CD8-positive, alpha-beta T cell (primary cell): ENCODE measurements at places on chromosomes 12 and 14.

GRCh38 chr12:13011098-13011497 lies 11.0 kb upstream of the HEBP1 start:
- no peak for DNase-seq

- no peak for DNase-seq
Measured at GRCh38 chr14:59055439-59056045, 132.9 kb upstream of the DAAM1 start.

- DNase-seq: no peak
Measured at GRCh38 chr12:3097836-3098235, 20.7 kb downstream of the TSPAN9 start.

GRCh38 chr12:113598815-113599406 lies 127.2 kb upstream of the LHX5 start:
- DNase-seq: no peak

DNA sequence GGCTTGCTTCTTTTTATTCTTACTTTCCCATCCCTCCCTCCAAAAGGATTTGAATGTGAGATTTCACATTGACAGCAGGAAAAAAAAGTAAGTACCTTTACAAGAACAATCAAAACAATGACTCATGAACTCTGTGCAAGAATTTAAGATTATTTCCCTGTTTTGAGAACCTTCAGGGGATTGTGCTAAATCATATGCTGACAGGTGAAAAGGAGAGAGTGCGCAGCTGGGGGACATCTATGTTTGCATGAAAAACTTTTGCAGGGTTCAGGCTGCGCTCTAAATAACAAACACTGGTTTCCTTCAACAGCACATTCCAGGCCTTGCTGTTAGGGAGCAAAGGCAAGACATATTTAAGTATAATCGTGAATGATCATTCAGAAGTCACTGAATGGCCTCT lies 27.3 kb downstream of the RERG start:
- DNase-seq: no peak

DNA sequence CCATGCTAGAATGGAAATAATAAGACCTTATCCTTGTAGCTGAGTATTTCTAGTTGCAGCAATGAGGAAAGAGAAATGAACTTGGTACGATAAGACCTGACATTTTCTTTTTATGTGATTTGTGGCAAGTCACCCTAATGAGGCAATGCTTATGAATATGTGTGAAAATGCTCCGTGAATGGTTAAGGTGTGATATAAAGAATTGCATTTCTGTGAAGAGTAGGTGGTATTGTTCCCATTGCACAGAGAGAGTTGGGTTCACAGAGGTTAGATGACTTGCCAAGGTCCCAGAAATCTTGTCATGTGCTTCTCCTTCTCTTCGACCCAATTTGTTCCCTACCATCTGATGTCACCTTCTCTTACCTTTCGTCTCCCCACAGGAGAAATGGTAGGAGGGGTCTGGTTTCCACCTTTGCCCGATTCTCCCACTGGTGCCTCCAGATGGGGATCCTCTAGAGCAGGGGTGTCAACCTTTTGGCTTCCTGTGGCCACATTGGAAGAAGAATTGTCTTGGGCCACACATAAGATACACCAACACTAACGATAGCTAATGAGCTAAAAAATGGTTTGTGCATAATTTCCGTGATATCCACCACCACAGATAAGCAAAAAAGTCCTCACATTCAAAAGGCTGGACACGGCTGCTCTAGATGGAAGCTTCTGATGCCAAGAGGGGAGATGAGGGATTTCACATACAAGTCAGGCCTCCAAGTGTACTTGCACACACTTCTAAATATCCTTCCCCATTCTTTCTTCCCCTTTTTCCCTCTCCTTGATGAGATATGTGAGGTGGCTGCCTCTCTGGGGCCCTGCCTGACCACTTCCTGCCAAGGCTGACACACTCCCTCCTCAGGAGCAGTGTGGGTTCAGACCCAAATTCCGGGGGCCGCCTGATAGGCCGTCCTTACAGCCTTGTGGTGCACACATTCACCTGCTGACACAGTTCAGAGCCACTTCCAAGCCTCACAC lies 96.1 kb downstream of the PLXNC1 start:
- DNase-seq: peak; percentile 26
